GM04503 (cell line): ENCODE measurements at places on chromosomes 3 and 15.
A peak's percentile ranks its signal among the peaks of the same experiment; 100 is the strongest.

DNA sequence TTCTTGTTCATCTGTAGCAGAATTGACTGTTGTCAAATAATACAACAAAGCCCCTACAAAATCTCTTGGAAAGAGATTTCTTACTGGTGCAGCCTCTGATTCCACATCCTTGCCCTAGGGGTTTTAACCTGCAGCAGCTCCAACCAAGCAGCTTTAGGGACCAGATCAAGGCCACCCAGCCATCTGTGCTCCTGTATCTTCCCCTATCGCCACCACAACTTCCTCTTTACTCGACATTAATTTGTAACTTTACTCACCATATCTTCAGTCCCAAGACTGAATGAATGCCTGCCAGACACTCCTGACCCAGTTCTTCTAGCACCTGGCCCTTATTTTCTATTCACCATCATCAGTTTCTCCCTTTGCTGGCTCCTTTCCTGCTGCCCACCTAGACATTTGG lies 156.6 kb upstream of the IL12A start:
- no peak for DNase-seq

- no peak for DNase-seq
These were observed 86.3 kb upstream of the PRICKLE2 start for GRCh38 chr3:64311424-64312061.

GRCh38 chr3:68667346-68667745 lies 265.0 kb downstream of the TAFA4 start:
- no peak for DNase-seq

GRCh38 chr15:83292317-83292716 lies 7.9 kb upstream of the BNC1 start:
- no peak for DNase-seq

- DNase-seq, result peak; percentile 11
These were observed 34.0 kb downstream of the LYZL4 start for GRCh38 chr3:42376344-42376798.

GRCh38 chr3:166285001-166285400 lies 447.8 kb upstream of the BCHE start:
- no peak for DNase-seq

DNA sequence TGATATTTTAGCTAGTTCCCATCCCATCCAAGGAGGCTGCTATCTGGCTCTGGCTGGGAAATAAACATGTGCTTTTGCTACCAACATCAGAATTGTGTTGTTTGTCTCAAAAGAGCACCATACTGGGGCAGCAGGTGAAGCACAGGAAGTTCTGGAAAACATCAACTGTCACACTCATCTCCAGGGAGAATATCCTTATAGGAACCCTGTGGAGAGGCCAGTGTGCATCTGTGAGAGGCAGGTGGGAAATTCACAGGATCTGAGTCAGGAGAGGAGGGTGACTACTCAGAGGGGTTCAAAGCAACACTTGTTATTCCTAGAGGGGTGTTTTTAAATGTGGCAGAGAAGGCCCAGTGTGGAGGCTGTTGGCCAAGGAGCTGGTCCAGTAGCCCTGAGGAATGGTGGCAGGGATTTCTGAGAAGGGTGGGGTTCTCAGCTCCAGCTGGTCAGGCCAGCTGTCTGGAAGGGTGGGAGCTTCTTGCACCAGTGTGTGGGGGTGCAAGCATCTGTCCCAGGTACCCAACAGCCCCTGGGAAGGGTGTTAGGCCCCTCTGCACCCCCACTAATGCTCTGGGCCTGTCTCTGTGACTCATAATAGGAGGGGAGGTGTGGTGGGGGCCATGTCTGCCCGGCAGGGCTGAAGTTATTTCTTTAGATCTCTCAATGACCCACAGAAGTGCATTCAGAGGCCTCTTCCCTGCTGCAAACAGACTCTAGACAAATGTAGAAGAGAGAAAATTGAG lies 28.7 kb downstream of the RPSA start:
- DNase-seq, result no peak

GRCh38 chr3:195546130-195546560 lies 3.0 kb upstream of the PPP1R2 start:
- peak; percentile 69 for DNase-seq

DNA sequence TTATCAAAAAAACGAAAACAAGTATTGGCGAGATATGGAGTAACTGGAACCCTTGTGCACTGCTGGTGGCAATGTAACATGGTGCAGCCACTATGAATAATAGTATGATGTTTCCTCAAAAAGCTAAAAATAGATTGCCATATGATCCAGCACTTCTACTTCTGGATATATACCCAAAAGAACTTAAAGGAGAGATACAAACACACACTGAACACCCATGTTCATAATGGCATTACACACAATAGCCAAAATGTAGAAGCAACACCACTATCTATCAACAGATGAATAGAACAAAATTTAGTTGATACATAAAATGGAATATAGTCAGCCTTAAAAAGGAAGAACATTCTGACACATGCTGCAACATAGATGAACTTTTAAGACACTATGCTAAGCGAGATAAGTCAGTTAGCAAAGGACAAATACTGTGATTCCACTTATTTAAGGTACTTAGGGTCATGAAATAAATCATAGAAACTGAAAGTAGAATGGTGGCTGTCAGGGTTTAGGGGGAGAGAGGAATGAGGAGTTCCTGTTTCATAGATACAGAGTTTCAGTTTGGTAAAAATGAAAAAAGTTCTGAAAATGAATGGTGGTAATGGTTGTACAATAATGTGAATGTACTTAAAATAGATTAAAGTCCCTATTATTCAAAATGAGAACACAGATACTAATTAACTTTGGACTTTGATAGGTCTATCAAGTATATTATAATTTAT lies 59.4 kb upstream of the IMPG2 start:
- DNase-seq, result no peak

- no peak for DNase-seq
These were observed 511.3 kb downstream of the FGF12 start for GRCh38 chr3:192216067-192216466.

DNA sequence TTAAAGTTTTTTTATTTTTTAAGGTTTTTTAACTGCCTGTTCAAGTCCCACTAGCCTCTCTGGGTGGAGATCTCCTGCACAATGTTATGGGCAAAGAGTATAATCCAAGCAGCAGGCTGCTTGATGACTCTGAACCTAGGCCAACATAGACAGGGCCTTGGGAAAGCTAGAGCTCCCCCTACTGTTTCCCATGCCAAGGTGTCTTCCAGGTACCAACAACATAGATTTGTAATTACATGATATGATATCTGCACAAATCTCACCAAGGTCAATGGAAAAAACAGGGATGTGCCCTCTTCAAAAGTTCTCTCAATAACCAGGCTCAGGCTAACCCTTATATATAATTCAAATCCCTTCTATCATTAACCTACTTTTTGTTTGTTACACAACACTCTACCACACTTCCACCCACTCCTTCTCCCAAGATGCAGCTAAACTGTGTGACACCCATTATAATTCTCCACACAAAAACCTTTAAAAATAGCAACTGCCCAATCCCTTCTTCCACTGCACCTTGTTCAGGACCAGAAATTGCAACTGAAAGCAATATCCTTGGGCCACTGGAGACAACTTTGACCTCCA lies 43.8 kb downstream of the RBM15B start:
- DNase-seq, result peak; percentile 11

DNA sequence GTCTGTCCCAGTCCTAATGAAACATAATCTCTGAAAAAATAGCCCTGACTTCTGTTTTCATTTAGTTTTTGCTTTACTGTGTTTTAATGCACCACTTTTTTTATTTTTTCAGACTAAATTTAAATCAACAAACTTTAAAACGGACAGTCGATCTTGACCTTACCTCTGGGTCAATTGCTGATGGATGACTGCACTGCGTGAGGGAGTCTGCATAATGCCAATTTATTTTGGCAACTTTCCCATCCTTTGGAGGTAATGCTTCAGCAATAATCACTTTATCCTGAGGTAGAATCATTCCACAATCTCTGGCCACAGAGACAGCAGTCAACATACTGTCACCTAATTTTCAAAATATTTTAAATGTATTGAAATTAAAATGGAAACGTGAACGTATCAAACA lies 32.5 kb upstream of the GP5 start:
- DNase-seq, result no peak

GRCh38 chr3:189393598-189393997 lies 221.8 kb downstream of the TPRG1 start:
- no peak for DNase-seq

DNA sequence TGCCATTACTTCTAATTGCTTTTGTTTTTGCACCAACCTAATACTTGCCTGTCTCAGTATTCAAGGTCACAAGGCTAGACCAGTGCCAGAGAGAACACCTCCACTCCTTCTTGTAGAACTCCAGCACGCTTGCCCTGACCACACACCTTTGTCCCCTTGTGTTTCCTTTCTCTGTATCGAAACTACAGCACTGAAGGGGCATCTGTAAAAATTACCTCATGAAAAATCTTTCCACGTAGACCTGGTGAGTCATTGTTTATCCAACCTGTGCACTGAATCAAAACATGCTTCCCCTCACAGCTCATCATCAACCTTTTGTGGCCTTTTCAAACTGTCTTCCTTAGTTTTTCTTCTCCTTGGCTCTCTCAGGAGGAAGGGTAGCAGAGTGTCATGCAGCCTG lies 259.5 kb downstream of the THRB start:
- no peak for DNase-seq

DNA sequence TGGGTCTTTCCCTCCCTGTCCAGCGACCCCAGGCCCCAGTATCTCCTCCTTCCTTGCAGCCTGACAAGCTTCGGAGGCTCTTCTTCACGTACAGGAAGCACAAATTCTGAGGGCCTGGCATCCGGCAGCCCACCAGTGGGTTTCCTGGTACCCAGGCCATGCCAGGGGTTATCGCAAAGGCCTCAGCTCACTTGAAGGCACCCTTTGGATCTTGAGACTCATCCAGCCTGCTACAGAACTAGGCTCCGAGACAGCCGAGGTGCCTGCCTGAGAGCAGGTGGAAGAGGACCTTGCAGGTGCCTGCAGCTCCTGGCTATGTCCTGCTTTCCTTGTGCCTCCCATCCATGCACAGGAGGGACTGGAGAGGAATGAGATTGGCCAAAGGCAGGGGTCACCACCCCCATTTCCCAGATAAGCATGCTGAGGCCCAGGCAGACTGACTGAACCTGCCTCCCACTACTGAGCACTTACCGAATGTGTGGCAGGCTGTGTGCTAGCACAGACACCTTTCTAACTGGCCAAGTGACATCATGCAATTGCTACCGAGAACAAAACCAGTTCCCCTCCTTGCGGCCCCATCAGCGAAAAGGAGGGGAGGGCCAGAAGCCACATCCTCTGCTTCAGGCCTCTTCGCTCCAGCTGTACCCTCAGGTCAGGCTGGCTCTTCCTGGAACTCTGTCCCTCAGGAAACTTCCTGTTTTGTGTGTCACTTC lies 11.2 kb downstream of the SH2D7 start:
- no peak for DNase-seq

DNA sequence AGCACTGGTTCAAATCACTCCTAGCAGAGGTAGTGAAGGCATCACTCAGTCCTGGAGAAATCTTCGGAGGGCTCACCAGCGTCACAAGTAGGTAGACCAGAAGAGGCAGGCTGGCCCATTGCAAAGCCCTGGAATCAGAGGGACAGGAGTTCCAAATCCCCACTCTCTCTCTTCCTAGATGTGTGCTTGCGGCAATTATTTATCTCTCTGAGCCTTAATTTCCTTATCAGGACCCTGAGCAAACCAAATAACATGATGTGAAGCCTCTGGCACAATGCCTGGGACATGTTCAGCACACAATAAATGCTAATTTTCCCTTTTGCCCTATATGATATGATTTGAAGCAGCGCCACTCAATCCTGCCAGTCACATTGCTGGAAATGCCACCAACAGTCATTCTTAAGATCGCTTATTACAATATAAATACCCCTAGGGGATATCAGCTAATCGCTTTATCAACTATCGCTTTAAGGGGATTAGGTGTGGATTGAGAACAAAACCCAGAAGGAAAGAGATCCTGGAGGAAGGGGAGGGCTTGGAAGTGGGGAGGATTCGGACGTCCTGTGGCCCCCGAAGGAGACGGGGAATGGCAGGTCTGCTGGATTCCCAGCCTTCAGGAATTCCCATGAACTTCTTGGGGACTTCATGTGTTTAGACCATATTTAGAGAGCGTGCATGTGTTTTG lies 59.5 kb upstream of the TSEN2 start:
- DNase-seq, result no peak

GRCh38 chr15:26702381-26702780 lies 70.5 kb downstream of the GABRB3 start:
- no peak for DNase-seq

- no peak for DNase-seq
These were observed 22.0 kb downstream of the AADAC start for GRCh38 chr3:151835751-151836525.

DNA sequence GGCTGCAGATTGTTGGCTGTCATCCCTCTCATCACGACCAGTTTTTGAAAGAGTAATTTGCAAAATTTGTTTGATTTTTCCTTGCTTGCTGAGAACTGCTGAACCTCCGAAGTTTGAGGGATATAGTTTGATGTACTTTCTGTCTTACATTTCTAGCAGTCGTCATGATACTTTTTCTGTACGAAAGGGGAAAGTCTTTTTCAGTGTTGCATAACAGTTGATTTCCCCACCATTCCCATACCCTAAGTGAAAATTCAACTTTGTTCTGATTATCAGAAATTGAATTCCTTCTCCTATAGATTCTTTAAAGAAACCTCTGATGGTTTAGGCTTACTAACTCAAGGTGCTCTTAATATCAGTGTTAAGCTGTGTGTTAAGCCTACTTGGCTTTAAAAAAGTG lies 1.6 kb downstream of the PDE8A start:
- DNase-seq, result no peak

- no peak for DNase-seq
These were observed 398.7 kb upstream of the PDZRN3 start for GRCh38 chr3:74023395-74023794.

GRCh38 chr3:13045241-13045903 lies 27.9 kb downstream of the IQSEC1 start:
- no peak for DNase-seq

GRCh38 chr3:154040283-154040682 lies 80.9 kb upstream of the ARHGEF26 start:
- no peak for DNase-seq

GRCh38 chr3:32009101-32009500 lies 27.6 kb downstream of the ZNF860 start:
- DNase-seq, result no peak

- no peak for DNase-seq
These were observed 20.6 kb downstream of the FOXP1 start for GRCh38 chr3:71562938-71563337.

- DNase-seq, result no peak
These were observed 135.1 kb upstream of the UBP1 start for GRCh38 chr3:33575311-33575710.
